ENCODE measurements at places on chromosomes 12 and 14.

DNA sequence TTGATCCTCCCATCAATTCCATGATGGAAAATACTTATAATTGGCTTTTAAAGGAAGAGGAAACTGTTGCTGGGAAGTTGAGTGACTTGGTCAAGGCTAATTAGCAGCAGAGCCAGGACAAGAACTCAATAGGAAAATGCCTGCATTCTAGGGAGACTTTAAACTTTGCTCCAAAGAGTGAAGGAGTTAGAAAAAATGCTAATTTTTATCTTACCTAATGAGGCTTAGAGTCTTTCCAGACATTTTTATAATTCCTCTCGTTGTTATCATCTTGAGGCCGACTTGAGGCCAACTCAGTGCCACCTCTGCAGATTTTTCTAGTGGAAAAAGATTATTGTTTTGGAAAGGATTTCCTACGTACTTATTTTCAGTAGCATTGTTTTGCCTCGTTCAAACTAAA is 344.6 kb downstream of the ETNK1 start:
- no peak for DNase-seq

DNA sequence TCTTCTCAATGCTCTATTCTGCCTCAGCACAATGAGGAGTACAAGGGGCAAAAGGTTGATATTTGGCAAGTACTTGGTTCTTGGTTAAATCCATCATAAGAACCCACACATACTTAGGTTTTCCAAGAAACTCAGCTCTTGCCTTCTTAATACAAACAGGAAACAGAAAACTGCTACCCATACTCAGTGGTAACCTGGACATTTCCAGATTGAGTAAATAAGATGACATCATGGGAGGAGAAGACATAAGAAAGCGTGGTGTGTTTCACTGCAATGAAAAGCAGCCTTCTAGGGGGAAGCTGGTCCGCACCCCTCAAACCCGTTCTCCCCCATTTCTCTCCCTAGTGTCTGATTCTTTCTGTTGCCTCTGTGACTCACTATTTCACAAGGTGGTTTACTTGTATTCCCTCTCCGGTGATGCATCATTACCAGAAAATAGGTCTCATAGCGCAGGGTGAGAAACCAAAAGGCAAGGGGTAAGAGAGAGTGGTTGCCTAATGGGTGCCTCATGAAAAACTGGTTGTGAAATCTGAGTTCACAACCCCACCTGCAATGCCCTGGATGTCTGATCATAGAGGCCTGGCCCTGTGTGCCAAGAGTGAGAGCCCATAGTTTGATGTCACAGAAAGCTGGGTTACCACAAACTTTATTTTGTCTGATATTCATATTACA is 326.5 kb upstream of the TBX3 start:
- DNase-seq = no peak

DNA sequence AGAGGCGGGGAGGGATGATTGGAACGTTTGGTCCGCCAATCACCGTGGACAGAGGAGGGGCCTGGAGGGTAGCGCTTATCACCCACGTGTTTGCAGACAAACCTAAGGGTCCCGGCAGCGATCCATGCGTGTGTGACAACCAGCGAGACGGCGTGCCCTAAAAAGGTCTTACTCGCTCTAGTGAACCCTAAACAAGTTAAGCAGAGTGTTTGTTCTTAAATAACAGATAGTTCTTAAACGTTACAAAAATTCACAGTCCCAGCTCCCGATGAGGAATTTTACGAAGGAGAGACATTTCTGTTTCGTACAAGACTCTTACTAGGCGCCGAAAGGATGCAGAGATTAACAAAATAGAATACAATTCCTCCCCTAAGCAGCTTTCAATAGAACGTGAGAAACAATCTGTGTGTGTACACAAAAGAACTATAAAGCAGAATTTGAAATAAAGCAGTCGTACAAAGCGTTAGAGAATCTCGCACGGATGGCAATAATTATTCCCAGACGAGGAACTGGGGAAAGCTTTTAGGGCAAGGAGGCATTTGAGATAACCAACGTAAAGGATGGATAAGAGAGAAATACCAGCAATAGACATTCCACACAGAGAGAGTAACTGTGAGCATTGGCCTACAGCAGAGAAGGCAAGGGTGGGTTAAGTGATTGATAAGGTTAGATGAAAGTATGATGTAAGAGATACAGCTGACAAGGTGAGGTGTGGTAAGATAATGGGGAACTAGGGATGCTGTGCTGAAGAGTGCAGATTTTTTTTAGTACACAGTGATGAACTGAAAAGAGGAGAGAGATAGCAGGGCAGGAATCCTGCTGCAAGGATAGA is 831 bp upstream of the RPS6KA5 start:
- peak; percentile 32 for DNase-seq

- DNase-seq = no peak
Measured at GRCh38 chr12:77469578-77470333, 360.9 kb upstream of the NAV3 start.

GRCh38 chr12:69840727-69841126 is 15.7 kb downstream of the MYRFL start:
- no peak for DNase-seq

DNA sequence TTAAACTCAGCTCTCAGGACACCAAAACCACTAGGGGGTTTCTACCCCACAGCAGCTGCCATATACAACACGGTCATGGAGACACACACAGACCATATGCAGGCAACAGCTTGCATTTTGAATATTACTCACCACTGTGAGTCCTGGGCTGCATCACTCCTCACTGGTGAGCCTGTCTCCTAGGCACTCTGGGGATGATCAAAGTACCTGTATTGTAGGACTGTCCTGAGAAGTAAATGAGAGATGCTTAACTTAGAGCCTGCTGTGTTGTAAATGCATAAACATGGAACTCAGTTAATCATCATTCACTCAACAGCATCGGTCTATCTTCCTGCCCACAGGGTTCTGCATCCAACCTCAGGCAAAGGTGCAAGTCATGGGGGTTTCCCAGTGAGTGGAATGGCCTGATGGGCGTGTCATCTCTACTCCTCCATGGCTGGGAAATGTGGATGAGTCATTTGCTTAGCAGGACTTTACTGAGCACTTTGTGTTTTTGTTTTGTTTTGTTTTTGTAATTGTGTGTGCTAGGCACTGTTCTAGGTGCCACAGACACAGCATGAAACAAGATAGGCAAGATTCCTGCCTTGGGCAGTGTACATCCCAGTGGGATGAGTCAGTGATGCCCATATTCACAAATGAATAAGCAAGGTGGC is 1141.2 kb upstream of the TMEM132C start:
- DNase-seq = no peak

- DNase-seq = no peak
Measured at GRCh38 chr14:95293449-95293848, 26.3 kb downstream of the CLMN start.

DNA sequence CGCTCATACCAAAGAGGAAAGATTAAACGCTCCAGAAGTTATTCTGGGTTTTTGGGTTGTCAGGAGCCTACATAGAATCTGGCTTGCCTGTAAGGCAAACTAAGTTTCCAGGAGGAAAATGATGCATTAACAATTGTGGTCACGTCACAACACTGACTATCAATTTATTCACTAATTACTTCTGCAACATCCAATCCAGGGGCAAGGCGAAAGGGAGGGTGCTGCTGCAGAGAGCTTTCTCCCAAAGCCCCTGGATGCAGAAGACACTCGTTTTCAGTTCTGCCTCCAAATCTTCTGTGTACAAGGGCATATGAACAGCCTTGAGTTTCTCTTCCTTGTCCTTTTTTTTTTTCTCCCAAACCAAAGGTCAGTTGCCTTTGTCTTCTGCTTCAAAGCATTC is 10.5 kb upstream of the SRRM4 start:
- DNase-seq = no peak

GRCh38 chr12:122793685-122794106 is 19.3 kb downstream of the CCDC62 start:
- peak; percentile 76 for DNase-seq

GRCh38 chr12:125083072-125083471 is 17.8 kb downstream of the AACS start:
- DNase-seq = no peak

DNA sequence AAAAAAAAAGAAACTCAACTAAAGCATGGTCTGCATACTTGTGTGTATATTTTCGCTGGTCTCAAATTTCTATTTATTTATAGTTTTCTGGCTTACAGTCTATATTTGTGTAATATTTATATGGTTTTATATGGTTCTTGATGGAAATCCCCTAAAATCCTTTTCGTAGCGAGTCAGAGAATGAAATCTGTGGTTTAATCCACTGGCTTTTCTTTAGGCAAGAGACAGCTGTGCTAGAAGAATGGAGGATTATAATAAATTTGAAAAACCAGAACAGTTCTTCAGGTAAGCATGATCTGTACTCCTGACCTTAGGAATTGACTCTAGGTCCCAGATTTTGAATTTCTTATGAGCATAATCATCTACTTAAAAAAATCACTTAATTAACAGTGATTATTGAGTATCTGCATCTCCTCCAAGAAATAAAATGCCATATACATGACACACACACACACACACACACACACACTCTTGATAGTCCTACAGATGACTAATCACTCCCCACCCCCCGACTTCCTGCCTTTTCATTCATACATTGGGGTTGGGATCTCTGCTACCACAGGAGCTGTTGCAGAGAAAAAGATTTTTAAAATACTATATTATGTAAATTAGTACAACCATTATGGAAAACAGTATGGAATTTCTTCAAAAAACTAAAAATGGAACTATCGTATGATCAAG is 113.4 kb downstream of the CRADD start:
- DNase-seq = peak; percentile 21

GRCh38 chr12:100399095-100399494 is 42.2 kb downstream of the SLC17A8 start:
- DNase-seq = no peak

DNA sequence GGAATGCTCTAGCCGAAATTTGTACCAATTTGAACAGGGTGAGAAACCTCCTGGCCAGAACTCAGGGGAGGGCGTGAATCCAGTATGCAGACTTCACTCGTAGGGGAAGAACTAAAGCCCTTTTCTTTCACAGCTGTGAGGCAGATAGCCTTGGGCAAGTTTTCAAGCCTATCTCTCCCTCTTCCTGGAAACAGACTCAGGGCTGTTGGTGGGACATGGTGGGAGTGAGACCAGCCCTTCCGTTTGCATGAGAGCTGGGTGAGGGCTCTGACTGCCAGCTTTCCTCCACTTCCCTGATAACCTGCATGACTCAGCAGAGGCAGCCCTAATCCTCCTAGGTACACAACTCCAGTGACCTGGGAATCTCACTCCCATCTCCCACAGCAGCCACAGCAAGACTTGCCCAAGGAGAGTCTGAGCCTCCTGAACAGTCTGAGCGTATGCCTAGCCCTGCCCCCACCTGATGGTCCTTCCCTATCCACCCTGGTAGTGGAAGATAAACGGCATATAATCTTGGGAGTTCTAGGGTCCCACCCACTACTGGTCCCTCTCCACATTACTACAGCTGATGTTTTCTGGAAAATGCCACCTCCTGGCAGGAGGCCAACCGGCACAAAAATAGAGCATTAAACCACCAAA is 170.1 kb upstream of the AMIGO2 start:
- DNase-seq = no peak

- DNase-seq = peak; percentile 31
Measured at GRCh38 chr12:47870175-47870781, 34.5 kb downstream of the VDR start.

GRCh38 chr14:57254884-57255283 is 13.8 kb downstream of the EXOC5 start:
- DNase-seq = no peak

DNA sequence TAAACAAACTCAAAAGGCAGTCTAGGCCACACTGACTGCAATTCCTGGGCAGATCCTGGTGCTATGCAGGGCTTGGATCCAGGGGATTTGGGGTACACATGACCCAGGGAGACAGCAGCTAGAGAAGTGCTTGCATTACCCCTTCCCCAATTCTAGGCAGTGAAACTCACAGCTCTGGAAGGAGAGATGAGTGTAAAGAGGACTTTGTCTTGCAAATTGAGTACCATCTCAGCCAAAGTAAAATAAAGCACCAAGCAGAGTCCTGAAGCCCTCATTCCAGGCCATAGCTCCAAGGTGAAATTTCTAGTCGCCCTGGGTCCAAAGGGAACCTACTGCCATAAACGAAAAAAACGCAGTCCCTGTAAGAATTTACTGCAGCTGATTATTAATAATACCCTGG is 644.9 kb upstream of the FLRT2 start:
- DNase-seq = no peak

DNA sequence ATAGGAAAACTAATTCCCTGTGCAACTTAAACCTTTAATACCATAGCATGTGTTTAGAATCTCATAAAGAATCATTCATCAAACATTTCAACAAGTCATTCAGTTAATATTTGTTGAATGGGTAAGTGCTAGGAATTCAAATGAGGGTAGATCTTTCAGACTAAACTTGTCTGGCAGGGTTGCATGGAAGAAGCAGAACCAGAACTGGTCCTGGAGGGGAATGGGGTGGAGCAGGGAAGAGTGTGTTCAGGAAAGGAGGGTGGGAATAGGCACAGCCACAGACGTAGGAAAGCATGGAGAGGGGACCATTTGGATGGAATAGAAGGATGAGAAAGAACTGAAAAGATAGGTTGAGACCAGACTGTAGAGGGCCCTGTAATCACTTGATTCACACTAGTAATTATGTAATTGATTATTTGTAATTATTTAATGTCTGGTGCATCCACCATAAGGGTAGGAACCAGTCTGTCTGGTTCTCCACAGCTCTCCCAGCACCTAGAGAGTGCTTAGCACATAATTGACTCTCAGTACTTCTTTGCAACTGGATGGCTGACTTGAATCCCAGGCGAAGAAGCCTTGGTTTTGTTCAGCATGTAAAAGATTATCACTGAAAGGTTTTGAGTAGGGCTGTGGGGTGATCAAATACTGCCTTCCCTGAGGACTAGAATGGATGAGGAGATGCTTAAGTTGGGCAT is 3.0 kb upstream of the MAP3K9 start:
- no peak for DNase-seq

GRCh38 chr12:54616933-54617680 is 17.6 kb downstream of the LACRT start:
- no peak for DNase-seq

DNA sequence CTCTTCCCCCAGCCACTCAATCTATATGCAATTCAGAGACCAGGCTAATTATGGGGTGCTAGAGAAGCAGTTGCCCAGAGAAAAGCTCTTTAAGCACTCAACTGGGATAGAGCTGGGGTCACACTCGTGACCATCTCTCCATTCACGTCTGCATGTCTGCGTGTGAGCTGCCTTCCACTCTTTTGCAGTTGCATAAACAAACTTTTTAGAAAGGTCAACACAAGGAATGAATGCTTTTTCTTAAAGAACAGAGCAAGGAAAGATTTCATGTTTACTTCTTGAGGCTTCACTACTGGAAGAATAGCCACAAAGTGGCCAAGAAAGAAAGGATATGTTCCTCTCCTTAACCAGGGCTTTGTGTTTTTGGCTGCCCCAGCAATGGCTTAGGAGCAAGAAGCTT is 151.1 kb downstream of the SAMD4A start:
- DNase-seq = no peak

DNA sequence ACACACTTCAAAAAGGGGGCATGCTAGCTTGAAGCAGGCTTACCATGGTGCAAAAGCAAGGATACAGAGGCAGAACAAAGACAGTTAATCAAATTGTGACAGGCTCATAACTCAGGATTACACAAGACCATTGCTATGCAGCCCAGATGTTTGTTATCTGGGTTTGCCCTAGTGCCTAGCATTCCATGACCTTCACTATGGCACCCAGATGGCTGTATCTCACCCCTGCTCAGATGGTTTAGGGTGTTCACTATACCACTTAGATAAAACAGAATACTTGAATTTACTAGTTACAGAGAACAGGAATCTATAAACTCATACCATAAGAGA is 56.2 kb downstream of the SDR9C7 start:
- DNase-seq = no peak

GRCh38 chr12:2239381-2239871 is 186.6 kb downstream of the CACNA1C start:
- DNase-seq = no peak
